ENCODE measurements at places on chromosomes 7 and 10. TPM values are rescaled to one million over a fixed set of nuclear protein-coding genes. Genes with fewer than 3 reads are reported as not detected.

The BTBD16 gene
- 0.09 TPM for total RNA-seq

The PRSS37 gene
- not detected for total RNA-seq

The FGFR2 gene
- 0.09 TPM for total RNA-seq

The FZD8 gene
- 33.4 TPM for total RNA-seq

All from endothelial cell of coronary artery (primary cell).